Cortex of kidney (tissue), 1 donor: ENCODE measurements at places on chromosomes 2 and 18.

DNA sequence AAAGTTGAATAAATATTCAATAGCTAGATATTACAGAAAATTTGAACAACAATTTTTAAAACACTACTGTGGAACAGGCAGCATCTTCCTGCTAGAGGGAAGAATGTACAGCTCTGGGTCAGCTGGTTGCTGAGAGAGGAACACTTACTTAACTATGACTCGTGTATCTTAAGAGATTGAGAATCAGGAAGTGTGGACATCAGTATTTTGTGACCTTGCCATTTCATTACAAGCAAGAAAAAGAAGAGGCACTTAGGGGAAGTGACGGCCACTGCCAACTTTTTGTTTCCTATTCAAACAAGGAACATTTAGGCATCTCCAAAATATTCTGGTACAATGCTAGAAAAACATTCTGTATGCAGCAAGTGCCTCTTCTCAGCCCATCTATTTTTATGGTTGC lies 45.9 kb downstream of the ITPRID2 start:
- no peak for DNase-seq

DNA sequence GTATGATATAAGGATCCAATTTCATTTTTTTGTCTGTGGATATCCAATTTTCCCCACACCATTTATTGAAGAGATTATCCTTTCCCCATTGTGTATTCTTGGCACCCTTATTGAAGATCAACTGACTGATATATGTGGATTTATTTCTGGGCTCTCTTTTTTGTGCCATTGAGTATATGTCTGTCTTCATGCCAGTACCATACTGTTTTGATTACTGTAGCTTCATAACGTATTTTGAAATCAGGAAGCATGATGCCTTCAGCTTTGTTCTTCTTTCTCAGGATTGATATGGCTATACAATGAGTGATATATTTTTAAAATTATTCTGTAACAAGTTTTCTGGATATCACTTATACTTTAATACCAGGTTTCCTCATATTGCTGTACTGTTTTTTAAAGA lies 58.1 kb upstream of the DLX2 start:
- DNase-seq: no peak

- DNase-seq: no peak
Observed at GRCh38 chr2:240759459-240759858, 60.6 kb downstream of the KIF1A start.

DNA sequence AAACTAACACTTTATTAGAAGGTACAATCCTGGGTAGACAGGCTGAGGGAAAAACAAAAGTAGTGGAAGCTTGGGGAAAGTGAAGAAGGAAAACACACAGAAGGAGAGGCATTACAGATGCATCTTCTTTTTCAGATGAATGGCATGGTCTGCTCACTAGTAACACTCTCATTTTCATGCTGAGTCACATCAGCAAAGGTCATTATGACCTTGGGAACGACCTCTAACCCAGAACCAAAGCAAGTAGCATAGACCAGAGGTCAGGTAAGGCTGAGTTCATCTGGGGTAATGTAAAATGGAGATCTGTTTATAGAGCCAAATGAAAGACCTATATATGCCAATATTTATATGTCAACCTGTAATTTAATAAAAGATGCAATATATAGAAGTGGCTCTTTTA lies 294.4 kb upstream of the LRRTM4 start:
- no peak for DNase-seq

DNA sequence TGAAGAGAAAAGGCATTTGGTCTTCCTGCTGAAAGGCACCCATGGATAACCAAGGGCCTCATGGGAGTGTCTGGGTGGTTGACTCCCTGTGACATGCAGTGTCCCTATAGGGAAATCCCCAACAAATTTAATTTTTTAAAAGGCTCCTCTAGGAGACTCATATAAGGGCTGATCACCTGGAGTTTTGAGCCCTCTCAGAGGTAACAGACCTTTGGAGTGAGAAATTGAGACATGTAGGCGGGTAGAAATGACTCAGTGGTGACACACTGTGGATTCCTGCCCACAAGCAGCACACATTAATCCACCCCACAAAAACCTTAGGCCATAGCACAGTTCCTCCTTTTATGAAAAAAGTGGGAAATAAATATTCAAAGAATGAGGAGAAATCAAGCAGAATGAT lies 557.0 kb upstream of the CNTNAP5 start:
- no peak for DNase-seq

- DNase-seq: no peak
Observed at GRCh38 chr2:85111819-85112281, 21.3 kb upstream of the TCF7L1 start.

DNA sequence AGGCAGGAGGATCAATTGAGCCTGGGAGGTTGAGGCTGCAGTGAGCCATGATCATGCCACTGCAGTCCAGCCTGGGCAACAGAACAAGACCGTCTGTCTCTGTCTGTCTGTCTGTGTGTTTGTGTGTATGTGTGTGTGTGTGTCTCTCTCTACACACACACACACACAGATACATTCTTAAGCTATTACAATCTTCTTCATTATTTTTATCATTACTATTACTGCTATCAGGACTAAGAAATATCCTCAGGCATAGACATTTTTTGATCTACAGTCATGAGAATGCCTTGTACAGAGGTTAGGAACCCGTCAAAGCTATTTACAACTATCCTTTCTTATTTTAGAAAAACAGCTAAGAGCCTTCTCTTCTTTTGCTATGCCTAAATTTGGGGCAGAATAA lies 207.4 kb downstream of the NEDD4L start:
- no peak for DNase-seq

- no peak for DNase-seq
Observed at GRCh38 chr2:152568531-152568930, 148.7 kb downstream of the PRPF40A start.

DNA sequence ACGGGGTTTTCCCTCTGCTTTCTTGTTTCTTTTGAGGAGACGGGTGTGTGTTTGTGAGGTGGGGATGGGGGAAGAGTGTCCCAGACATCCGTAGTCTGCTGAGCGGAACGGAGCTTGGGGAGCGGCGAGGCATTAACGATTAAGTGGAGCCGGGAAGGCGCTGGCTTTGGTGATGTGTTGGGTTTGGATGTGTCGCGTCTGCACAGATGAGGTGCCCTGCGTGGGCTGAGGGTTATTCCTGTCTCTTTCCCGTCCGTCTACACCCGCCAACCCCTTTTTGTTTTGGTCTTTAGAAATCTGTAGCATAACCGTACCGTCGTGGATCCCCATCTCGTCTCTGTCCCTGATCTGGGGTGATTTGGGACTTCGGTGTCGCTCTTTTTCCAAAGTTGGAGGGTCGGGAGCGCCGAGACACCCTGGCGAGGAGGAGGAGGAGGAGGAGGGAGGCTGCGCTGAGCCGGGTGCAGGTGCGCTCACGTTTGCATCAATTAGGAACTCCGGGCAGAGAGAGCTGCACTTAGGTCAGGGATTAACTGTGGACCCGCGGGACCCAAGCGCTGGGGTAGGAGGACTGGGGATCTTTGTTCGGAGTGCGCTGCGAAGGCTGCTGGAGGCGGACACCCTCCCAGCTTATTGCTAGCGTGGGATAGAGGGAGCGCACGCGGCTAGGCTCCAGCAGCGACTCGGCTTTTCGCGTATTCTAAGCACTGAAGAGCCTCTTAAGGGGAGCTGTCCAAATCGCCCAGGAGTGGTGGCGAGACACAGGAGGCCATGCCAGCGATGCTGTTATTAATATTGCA lies 720.3 kb downstream of the DPP10 start:
- no peak for DNase-seq

GRCh38 chr2:209189893-209190292 lies 234.0 kb upstream of the MAP2 start:
- DNase-seq: no peak

DNA sequence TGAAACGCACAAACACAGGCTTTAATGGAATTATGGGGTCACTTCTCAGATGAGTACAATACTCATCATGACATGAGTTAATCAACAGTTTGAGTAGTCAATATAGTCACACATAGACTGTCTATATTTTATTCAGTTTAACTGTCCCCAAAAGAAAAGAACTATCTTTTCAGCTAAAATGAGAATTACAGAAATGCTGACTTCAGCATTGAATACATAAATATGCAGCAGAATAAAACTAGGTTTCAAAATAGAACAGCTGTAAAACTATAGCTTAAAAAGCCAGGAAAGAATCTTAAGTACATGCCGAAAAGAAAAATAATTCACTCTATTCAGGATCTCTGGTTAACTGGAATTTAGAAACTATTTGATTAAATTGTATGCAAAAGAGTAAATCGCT lies 30.0 kb downstream of the SMAD4 start:
- no peak for DNase-seq

DNA sequence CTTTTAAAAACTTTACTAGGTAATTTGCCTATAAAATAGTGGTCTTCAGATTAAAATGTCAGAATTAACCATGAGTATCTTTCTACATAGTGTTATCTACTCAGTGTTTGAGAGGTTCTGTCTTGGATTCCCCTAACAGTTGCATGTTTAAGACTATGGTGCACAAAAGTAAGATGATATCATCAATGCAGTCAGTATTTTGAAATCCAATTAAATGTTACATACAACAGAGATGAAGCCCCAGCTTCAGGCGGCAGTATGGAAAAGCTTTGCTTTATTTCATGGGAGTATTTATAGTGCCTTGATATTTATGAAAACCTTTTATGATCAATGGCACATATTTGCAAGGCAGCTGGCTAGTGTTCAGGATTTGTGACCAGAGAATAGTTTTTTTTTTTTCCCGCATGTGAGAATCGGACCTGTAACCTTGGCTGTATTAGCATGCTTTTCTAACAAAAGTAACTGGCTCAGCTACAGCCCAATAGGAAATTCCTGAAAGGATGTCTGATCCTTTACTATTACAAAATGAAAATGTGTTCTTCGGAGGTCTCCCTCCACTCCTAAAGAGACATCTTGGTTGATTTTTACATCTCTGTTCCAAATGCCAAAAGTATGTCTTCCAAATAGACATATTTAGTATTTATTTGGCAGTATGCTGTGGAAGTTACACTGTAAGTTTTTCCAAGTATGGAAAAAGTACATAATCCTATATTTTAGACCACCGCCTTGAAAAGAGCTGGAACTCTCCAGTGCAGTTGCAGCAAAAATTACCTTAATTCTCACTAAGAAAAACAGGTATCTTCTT lies 319.3 kb upstream of the UBE2E3 start:
- DNase-seq: no peak

DNA sequence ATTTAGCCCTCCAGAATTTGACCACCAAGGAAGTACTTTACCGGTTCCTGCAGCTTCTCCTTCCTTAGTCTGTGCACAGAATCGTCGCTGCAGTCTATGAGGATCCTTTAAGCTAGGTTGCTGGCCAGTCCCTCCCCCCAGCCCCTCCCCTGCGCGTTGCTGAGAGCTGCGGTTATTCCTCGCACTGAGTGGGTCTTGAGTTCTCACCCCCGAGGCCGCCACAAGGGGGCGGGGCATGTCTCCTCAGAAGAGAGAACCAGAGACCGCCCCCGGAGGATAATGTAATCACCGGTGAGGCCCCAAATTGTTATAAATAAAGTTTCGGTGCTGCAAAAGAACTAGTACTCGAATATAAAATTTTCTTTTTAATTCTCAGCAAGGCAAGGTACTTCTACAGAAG lies 1184.9 kb upstream of the CDH2 start:
- no peak for DNase-seq

- DNase-seq: no peak
Observed at GRCh38 chr2:10035053-10035422, 8.3 kb upstream of the KLF11 start.

- no peak for DNase-seq
Observed at GRCh38 chr2:172836347-172836821, 100.7 kb downstream of the RAPGEF4 start.

GRCh38 chr2:19685731-19686130 lies 216.1 kb downstream of the TTC32 start:
- no peak for DNase-seq

- no peak for DNase-seq
Observed at GRCh38 chr2:231708773-231709635, 679 bp downstream of the PTMA start.

- no peak for DNase-seq
Observed at GRCh38 chr2:161961061-161961460, 113.0 kb downstream of the DPP4 start.

DNA sequence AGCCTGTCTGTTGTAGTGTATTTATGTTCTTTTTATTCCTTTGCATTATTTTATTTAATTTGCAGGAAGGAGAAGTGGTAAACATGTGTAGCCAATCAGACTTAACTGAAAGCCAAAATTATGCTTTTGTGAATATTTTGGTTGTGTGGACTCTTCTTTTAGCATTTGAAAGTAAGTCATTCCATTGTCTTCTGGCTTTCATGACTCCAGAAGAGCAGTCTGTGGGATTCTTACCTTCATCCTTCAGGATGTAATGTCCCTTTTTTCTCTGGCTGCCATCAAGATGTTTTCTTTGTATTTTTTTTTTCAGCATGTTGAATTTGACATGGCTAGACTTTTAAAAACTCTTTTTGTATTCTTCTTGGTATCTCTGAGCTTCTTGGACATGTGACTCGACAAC lies 895.2 kb upstream of the ZEB2 start:
- no peak for DNase-seq

GRCh38 chr2:218291318-218292047 lies 820 bp downstream of the TMBIM1 start:
- DNase-seq: no peak

DNA sequence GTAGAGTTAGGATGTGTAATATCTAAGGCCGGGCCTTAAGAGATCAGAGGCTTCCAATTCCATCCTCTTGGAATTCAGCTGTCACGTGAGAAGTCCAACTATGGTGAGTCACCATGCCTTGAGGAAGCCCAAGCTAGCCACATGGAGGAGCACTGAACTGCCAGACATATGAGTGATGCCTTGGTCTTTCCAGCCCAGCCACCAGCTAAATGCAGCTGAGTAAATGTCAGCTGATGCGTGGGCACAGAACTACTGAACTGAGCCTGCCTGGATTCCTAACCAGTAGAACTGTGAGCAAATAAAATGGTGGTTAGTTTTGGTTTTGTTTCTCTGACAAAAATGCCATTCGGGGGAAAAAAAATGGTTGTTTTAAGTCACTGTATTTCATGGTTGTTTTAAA lies 153.7 kb upstream of the SERTAD2 start:
- no peak for DNase-seq

DNA sequence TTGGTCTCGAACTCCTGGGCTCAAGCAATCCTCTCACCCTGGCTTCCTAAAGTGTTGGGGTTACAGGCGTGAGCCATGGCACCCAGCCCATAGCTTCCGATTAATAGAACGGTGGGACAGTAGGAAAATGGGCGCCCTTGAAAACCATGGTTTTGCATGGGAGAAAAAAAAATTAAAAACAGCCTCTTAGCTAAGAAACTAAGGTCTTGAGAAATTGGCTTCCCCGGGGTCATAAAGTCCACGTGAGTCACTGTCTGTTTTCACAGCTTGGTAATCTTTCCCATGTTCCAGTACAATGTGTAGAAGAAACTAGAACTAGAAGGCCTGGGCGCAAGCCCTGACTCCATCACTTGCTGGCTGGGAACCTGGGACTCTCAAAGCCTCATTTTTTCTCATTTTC lies 20.7 kb downstream of the B3GNT2 start:
- no peak for DNase-seq

GRCh38 chr18:41933778-41934177 lies 21.3 kb upstream of the PIK3C3 start:
- no peak for DNase-seq
